ENCODE measurements at places on chromosomes 3 and 15. TPM values are rescaled to one million over a fixed set of nuclear protein-coding genes. Genes with fewer than 3 reads are reported as not detected.

ECE2 gene
- not detected for total RNA-seq

DNA sequence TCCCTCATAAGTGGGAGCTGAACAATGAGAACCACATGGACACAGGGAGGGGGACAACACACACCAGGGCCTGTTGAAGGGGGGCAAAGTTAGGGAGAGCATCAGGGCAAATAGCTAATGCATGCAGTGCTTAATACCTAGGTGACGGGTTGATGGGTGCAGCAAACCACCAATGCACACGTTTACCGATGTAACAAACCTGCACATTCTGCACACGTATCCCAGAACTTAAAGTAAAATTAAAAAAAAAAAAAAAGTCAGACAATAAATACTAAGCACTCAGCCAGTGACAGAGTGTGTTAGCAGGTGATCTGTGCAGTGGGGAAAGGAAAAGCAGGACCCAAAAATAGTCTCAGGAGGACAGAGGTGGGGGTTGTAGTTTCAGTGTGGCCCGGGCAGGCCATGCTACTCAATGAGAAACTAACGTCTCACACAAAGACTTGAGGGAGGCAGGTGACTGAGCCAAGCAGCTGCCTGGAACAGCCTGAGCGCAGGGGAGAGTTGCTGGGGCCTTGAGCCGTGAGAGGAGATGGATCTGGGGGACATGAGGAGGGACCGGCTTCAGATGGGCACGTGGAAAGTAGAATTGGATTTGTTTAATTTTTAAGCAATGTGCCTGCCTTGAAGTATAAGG is 18.4 kb downstream of the ANKDD1A start:
- no peak for DNase-seq

- DNase-seq: no peak
These were observed 53.7 kb downstream of the NR1I2 start for GRCh38 chr3:119835556-119835955.

DNA sequence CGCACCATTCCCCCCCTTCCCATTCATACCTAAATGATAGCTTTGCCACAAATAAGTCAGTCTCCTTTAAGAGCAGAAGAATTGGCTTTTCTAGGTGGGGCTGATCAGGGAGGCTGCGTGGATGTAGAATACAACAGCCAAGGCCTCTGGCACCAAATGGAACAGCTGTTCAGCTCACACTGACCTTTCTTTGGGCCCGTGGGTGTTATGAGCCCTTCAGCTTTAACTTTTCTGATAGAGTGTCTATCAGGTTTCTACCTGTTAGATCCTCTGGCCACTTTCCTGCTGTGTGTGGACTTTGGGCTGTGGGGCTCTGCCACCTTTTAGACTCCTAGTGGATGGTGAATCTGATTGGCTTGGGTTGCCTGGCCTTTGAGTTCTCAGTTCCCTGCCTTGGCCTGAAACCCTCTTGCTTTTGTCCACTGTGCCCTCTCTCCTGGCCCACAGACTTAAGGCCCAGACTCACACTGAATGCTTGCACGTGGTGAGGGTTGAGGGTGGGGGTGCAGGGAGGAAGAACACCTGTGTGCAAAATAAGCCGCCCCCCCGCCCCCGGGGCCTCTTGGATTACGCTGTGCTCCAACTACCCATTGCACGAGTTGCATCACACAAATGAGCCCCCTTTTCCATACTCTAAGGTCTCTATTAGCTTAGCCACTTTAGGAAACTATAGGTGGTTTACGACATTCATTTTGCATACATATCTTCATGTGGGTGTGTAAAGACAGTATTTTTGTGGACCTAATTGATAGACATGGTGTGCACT is 1.3 kb upstream of the RFX7 start:
- no peak for DNase-seq

DNA sequence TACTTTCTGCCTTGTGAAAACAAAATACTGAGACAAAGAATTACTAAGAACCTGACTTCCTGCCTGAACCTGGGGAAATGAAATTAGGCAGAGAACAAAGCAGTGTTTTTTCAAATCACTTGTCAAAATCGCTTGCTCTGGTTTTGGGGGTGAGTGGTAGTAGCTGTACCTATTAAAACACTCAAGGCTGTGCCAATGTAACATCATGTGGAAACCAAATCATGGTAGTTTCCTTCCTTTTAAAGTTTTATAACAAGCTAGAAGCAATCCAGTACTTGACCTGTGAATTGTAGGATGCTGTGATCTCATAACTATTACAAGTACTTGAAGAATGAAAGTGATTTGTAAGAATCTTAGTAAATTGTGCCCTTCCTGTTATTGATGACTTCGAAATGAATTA is 6.7 kb downstream of the CMTM8 start:
- no peak for DNase-seq

DNA sequence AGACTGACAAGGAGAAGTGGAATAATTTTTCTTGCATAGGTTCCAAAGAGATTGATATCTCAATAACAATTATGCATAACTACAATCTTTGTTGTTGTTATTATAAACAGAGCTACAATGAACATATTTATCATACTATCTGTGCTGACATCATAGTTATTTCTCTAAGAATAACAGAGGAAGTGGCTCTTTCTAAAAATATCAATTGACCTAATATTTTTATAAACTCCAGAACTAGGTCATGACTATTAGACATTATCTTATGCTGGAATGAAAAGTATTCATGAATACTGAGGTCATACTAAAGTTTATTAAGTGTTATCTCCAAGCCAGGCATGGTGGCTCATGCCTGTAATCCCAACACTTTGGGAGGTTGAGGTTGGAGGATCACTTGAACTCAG is 114.1 kb downstream of the DCLK3 start:
- DNase-seq: no peak

DNA sequence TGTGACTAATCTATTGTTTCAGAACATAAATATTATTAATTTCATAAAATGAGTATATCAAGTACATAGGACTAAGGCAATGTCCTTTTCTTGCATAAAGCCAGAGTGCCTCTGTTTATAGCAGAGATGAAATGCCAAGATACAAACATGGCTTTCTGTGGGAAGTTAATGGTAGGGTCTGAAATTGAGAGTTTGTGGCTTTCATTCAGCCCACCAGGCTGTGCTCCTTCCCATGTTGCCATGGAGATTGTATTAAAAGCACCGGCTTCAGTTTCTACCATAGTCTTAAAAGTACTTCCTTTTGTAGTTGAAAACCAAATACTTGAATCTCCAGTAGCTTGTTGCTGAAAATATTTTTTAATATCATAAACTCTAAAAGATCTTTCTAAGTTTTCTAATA is 114.0 kb downstream of the LRRC28 start:
- no peak for DNase-seq

- DNase-seq: peak; percentile 10
These were observed 45.2 kb downstream of the ATP2B2 start for GRCh38 chr3:10459954-10460754.

- DNase-seq: no peak
These were observed 38.1 kb downstream of the SERPINI1 start for GRCh38 chr3:167773584-167773983.

DNA sequence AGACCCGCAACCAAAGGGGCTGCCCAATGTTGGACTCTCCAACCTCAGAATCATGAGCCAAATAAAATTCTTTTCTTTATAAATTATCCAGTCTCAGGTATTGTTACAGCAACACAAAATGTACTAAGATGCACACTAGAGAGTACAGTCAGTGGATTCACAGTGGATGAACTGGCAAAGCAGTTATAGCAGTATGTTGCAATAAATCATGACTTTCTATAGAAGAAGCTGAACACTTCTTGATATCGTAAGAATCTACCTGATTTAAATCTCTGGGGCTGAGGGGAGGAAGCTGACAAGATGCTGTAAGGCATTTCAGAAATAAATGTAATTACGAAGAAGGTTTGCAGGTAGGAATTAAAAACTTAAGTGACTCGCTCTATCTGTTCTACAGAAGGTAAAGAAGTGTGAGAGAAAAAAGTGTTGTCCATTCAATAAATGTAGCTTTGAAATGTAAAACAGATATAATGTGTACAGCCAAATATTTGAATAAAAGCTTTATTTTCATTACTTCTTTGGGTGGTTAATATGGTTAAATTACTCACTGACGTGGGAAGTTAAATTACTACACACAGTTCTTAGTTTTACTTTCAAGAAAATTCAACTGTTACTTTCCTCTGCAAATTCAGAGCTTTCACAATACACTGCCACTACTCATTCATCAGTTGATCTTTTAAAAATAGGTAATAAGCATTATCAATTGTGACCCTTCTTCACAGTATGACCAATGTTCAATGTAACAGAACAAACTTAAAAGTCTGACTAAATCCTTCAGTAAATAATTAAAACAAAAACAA is 439.1 kb downstream of the SHQ1 start:
- no peak for DNase-seq

DNA sequence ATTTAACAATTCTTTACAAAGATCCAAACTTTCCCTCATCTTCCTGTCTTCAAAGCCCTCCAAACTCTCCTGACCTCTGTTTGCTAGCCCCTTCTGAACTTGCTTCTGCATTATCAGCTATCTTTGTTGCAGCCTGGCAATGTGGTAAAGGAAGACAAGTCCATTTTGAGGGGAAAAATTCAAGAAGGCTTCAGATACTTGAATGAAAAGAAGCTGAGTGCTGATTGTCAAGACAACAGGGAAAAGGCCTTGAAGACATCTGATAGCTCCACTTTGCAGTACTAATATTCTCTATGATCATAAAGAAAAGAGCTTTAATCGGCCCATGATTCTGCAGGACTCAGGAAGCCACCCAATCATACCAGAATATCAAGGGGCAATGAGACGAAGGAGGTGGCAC is 91.8 kb downstream of the LMLN start:
- DNase-seq: no peak

ARL8B gene
- total RNA-seq: 45.9 TPM

DNA sequence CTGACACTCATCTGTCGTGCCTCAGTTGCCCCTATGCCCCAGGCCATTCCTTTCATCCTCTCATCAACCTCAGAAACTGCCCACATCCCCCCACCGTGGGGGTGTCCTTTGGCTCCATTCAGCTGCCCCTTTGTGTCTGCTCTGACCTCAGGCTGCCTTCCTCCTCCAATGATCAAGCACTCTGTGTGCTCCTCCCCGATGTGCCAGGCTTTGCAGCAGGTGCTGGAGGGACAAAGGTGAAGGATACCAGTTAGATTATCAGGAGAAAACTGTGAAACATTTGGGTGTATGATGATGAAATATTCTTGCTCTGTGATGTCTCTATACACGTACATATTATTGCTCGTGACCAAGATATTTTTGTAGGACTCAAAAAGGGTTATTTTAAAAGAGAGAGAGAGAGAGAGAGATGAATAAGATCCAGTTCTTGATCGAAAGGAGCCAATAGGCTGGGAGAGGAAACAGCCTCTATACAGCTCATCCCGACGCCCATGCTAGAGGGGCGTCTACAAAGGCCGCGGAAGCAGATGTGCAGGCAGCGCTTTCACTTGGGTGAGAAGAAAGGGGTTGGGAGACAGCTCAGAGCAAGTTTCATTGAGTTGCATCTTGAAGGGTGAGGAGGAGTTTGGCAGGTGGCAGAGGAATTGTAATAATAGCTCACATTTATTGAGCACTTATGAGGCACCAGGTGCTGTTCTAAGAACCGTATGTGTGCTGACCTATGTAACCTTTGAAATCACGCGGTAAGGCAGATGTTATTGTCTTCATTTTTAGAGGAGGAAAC is 28.3 kb upstream of the ADCY5 start:
- no peak for DNase-seq

PHLDB2 gene
- 39.7 TPM for total RNA-seq

DNA sequence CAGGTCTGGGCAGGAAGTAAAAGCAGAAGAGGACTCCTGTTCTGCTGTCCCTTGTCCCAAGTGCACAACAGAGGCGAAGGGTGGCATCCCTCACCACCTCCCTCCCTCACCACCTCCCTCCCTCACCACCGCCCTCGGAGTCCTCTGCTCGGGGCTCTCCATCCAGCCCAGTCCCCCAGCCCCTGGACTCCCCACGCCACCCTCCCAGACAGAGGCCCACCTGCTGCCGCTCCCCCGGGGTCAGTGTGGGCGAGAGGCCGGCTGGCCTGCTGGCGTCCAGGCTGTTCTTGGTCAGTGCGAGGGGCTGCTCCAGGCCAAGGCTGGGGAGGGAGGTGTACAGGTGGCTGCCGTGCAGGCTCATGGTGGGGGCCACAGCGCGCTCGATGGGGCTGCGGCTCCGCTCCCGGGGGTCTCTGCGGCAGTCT is 79.1 kb downstream of the VGLL4 start:
- no peak for DNase-seq

PLS1 gene
- 0.82 TPM for total RNA-seq

All from glomerular endothelial cell (primary cell).